ENCODE measurements at places on chromosomes 12 and 14. TPM values are rescaled to one million over a fixed set of nuclear protein-coding genes. Genes with fewer than 3 reads are reported as not detected.

GRCh38 chr12:33724867-33725266 is 285.2 kb upstream of the SYT10 start:
- no peaks in the 10 kb centered on the region for H3K4me1 ChIP-seq
- H3K36me3 ChIP-seq: no peaks in the 10 kb centered on the region
- DNase-seq: no peak

DNA sequence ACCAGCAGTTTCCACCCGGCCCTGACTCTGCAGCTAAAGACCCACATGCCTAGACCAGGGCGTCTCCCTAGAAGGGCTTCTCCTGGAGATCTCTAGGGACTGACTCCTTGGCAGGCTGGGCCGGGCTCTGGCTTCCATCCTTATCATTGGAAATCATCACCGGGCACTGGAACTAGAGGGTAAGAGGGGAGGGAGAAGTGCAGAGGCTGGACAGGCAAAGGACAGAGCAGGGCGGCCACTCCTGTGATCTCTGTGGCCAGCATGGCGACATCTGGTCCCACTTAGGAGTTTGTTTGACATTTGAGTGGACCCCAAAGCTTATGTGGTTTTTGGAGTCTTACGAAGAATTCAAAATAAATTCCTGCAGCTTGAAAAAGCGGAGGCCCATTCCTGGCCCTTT is 7.1 kb downstream of the LTBP2 start:
- H3K36me3 ChIP-seq: no peaks in the 10 kb centered on the region
- DNase-seq: no peak
- H3K4me3 ChIP-seq: no peak overlapping the region
- no peak overlapping the region for H3K27ac ChIP-seq
- no peaks in the 10 kb centered on the region for H3K4me1 ChIP-seq
- H3K27me3 ChIP-seq: no peaks in the 10 kb centered on the region

DDN gene
- 3.5 TPM for total RNA-seq

GRCh38 chr14:95652690-95653089 is 33.5 kb upstream of the TCL1B start:
- no peaks in the 10 kb centered on the region for H3K36me3 ChIP-seq
- H3K27ac ChIP-seq: no peak overlapping the region
- peaks cover 14% of the 10 kb centered on the region for H3K27me3 ChIP-seq
- no peak for DNase-seq

NOVA1 gene
- 3.1 TPM for total RNA-seq

ENDOU gene
- total RNA-seq: not detected

DNA sequence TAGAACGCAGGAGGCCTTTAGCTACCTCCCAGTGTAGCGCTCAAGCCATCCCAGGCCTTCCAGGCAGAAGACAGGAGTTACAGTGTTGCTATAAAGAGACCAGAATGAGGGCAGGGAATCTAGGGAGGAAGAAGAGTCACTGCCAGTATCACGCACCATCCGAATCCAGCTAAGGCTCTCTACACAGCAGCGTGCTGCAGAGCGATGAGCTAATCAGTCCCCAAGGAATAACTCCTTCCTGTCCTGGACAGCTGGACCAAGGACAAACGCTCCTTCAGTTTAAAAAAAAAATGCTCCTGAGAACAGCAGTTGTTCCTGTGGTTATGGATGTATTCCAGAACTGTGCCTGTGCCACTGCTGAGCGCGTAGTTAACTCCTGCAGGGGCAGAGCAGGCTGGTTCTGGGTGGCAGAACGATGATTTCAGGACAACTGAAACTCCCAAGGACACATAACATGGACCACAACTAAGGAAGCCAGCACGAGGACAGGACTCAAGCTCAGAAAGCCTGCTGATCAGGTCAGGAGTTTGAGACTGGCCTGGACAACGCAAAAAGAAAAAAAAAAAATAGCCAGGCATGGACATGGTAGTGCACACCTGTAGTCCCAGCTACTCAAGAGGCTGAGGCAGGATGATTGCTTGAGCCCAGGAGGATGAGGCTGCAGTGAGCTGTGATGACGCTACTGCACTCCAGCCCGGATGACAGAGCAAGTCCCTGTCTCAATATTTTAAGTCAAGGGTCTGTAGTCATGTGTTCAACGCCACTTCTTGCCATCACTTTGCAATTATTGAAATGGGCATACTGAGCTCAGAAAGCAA is 2.6 kb downstream of the IFFO1 start:
- H3K36me3 ChIP-seq: peaks cover 13% of the 10 kb centered on the region
- H3K27me3 ChIP-seq: no peaks in the 10 kb centered on the region
- no peak for DNase-seq
- H3K4me3 ChIP-seq: no peak overlapping the region

GRCh38 chr12:69998922-69999321 is 173.9 kb downstream of the MYRFL start:
- no peaks in the 10 kb centered on the region for H3K4me1 ChIP-seq
- H3K27me3 ChIP-seq: no peaks in the 10 kb centered on the region
- no peak overlapping the region for H3K4me3 ChIP-seq
- no peak overlapping the region for H3K27ac ChIP-seq

AMN1 gene
- 2.1 TPM for total RNA-seq

GRCh38 chr12:85549640-85550039 is 269.6 kb downstream of the ALX1 start:
- H3K27ac ChIP-seq: no peak overlapping the region
- no peak for DNase-seq
- no peaks in the 10 kb centered on the region for H3K27me3 ChIP-seq
- H3K36me3 ChIP-seq: no peaks in the 10 kb centered on the region

SP7 gene
- total RNA-seq: not detected

KRT2 gene
- 0.23 TPM for total RNA-seq

DNA sequence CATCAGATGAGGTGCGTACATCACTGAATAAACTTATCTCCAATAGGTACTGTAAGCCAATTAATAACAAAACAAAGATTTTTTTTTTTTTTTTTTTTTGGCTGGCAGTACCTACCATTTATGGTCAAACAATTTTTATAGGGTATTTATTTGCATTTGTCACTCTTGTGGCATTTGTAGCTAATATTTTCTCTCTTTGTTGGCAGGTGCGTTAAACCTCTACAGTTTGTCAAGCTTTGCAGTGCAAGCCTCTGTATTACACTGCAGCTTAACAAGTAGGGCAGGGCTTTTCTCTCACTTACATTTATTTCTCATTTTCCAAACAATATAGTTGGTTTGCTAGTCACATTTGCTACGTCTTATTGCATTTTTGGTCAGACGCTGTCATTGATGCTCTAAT is 12.3 kb downstream of the PRPF39 start:
- H3K4me1 ChIP-seq: peaks cover 23% of the 10 kb centered on the region
- DNase-seq: peak; percentile 78
- H3K27me3 ChIP-seq: no peaks in the 10 kb centered on the region
- no peak overlapping the region for H3K27ac ChIP-seq
- H3K36me3 ChIP-seq: peaks cover 52% of the 10 kb centered on the region
- no peak overlapping the region for H3K4me3 ChIP-seq

RHEBL1 gene
- total RNA-seq: 5.0 TPM

TMTC3 gene
- total RNA-seq: 11.4 TPM

DDX47 gene
- total RNA-seq: 58.9 TPM

TOGARAM1 gene
- 5.8 TPM for total RNA-seq

DNA sequence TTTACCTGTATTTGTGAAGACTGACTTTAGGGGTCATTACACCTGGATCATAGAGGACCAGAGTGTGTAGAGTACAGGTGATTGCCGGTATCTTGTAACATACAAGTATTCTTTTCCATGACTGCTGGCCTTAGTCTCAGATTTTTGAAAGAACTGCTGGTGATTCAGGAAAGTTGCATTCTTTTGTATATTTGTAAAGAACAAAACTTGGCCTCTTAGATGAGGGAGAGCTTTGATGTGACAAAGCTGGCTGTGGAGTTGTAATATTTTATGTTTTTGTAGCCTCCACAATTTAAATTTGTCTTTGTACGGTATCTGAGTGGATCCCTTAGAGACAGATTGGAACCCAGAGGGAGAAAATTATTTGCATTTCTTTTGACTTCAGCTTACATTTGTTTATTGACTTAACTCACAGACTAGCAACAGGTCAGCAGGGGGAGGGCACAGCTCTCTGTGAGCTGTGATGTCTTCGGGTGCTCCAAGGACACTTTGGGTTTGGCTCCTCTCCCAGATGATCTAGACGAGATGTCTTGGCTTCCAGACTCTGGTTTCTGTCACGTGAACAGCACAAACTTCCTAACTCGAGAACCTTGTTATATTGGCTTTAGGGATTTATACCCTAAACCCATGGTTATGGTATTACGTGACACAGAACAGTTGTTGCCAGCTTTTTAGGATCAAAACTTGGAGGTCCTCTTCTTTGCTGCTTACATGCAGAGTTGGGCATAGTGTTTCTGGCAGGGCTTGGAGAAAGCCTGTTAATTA is 65.9 kb downstream of the DAAM1 start:
- no peaks in the 10 kb centered on the region for H3K36me3 ChIP-seq
- DNase-seq: peak; percentile 73
- no peaks in the 10 kb centered on the region for H3K27me3 ChIP-seq

DNA sequence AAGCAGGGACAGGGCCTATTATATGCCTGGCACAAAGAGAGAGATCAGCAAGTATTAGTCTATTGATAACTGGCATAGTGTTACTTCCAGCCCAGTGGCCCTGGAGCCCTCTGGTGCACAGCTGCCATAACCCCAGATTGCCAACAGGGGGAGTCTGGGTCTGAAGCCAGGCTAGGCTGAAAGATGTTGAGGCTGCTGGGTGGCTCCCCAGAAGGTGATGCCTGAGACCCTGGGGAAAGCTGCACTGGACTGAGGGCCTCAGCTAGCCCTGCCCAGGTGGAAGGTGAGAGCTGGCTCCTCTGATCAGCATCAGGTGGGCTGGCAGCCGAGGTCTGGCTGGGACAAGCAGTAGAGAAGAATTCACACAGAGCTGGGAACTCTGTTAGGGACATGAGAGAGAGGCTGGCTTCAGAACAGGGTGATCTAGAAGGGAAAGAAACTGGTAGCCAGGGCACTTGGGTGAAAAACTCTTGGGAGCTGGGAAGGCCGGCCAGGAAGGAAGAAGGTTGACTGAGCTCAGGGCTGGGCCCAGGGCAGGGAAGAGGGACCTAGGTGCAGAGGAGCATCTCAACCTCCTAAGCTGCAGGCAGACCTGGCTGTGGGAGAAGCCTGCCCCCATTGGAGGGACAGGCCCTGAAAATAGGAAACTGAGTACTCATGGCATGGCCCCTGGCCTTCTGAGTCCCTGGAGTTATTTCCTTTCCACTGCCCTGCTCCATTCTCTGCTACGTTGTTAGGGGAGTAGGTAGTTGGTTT is 3.9 kb downstream of the GZMH start:
- H3K4me1 ChIP-seq: no peaks in the 10 kb centered on the region
- H3K27ac ChIP-seq: no peak overlapping the region
- H3K4me3 ChIP-seq: no peak overlapping the region
- H3K36me3 ChIP-seq: no peaks in the 10 kb centered on the region
- no peaks in the 10 kb centered on the region for H3K27me3 ChIP-seq

ACSM4 gene
- total RNA-seq: not detected

MAP4K5 gene
- total RNA-seq: 120 TPM

PTPRQ gene
- total RNA-seq: 0.07 TPM

DNA sequence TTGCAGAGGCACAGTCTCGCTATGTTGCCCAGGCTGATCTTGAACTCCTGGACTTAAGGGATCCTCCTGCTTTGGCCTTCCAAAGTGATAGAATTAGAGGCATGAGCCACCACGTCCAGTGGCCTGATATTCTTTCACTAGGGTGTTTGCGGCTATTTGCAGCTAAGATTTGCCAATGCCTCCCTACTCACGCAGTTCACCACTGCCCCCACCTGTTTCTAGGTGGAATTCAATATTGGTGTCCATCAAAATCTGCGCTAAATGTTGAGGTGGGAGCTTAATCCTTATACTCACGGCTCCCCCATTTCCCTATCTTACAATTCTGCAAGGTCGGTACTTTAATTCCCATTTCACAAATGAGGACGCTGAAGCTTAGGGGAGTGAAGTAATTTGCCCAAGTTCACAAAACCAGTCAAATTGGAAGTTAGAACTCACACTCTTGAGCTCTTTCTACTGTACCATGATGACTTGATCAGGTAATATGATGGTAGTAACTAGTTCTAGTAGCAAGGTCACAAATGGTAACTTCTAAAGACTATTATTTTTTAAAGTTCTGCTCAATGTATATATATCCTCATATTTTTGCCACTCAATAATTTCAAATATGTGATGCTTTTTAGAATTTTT is 22.1 kb upstream of the LRRC9 start:
- H3K4me3 ChIP-seq: no peak overlapping the region
- peak; percentile 87 for DNase-seq

NPFF gene
- total RNA-seq: not detected

DNA sequence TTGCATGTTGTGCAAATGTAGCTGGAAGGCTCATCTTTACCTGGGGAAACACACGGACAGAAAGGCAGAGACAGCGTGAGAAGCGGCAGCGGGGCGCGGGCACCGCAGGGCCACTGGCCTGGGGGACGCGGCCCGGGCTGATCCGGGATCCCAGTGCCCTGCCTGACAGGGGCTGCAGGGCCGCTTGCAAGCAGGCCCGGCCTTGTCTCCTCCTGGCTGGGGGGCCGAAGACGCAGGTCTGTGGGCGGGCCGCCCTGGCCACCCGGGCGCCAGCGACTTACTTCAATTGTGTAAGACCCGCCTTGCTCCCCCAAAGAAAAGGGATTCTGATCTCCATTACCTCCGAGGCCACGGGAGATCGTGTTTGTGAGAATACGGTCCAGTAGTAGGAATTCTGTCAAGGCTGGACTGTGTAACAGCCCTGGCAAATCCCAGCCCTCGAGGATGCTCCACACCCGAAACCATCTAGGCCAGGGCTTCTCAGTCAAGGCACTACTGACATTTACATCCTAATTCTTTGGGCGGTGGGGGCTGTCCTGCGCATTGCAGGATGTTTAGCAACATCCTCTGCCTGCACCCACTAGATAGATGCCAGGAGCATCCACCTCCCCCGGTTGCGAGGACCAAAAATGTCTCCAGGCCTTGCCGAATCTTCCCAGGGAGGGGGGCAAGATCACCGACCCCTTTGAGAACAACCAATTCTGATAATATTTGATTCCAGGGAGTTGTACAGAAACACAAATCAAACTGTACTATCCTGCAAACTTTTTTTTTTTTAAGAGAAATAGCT is 95.6 kb downstream of the BCL11B start:
- no peak for DNase-seq
- H3K4me1 ChIP-seq: no peaks in the 10 kb centered on the region
- H3K4me3 ChIP-seq: no peak overlapping the region
- no peak overlapping the region for H3K27ac ChIP-seq
- H3K27me3 ChIP-seq: peaks cover 51% of the 10 kb centered on the region
- no peaks in the 10 kb centered on the region for H3K36me3 ChIP-seq

ACOT2 gene
- 39.0 TPM for total RNA-seq

DNA sequence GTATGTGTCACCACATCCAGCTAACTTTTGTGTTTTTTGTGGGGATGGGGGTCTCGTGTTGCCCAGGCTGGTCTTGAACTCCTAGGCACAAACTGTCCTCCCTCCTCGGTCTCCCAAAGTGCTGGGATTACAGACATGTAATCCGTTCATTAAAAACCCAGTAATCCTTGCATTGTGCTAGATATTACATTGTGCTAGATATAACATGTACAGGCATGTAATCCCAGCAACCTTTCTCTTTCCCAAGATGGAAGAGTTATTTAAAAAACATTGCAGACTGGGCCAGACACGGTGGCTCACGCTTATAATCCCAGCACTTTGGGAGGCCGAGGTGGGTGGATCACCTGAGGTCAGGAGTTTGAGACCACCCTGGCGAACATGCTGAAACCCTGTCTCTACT is 19.7 kb downstream of the ELK3 start:
- H3K27ac ChIP-seq: no peak overlapping the region
- no peak overlapping the region for H3K4me3 ChIP-seq
